ENCODE measurements at places on chromosomes 7 and 10. TPM values are rescaled to one million over a fixed set of nuclear protein-coding genes. Genes with fewer than 3 reads are reported as not detected.
A peak's percentile ranks its signal among the peaks of the same experiment; 100 is the strongest.

Gene HTR5A
- total RNA-seq: not detected

Gene HMX2
- total RNA-seq: not detected

DNA sequence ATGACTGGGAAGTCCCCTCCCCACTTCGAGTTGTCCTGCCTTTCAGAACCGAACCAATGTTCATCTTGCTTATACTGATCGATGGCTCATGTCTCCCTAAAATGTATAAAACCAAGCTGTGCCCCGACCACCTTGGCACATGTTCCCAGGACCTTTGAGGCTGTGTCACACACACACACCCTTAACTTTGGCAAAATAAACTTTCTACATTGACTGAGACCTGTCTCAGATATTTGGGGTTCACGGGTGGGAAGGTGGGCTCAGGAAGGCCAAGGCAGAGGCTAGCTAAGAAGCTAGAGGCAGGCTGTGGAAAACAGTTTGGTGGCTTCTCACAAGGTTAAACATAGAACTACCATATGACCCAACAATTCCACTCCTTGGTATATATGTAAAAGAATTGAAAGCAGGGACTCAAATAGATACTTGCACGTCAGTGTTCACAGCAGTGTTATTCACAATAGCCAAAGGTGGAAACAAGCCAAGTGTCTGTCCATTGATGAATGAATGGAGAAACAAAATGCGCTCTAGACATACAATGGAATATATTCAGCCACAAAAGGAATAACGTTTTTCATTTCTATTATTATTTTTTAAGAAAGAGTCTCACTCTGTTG, 15.4 kb downstream of the PRF1 start:
- DNase-seq: no peak

Gene FBXL13
- 0.52 TPM for total RNA-seq

GRCh38 chr10:90227217-90227656, 525.8 kb downstream of the KIF20B start:
- no peak for DNase-seq

Gene CRYGN
- total RNA-seq: 0.15 TPM

Gene SEC61G
- total RNA-seq: 56.3 TPM

GRCh38 chr10:131964298-131964697, 17.4 kb downstream of the BNIP3 start:
- no peak for DNase-seq

Gene IL15RA
- 10.9 TPM for total RNA-seq

DNA sequence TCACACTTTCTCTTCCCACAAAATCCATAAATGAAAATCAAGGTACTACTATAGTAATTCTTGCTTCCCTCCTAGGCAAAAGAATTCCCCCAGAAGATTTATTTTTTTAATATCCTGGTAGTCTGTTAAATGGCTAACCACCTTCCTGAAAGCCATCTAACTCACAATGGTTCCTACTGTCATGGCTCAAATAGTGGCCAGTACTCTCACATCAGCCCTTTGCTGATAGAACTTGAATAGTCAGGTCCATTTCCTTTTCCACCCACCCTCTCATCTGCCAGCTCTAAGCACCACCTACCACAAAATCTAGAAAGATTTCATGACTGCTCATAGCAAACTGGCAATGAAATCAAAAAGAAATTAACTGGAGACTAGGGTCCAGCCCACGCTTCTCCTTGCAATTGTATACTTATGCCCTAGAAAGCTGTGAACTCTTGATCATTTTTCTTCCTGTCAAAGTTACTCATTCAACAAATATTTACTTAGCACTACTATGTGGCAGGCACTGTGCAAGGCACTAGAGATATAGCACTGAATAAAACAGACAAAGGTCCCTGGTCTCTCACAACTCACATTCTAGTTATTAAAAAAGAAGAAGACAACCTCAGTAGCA, 60.4 kb downstream of the ARMH3 start:
- no peak for DNase-seq

Gene VWDE
- total RNA-seq: not detected

Gene TIAL1
- total RNA-seq: 57.7 TPM

GRCh38 chr7:1692515-1693418, 22.7 kb downstream of the ELFN1 start:
- DNase-seq: no peak

Gene SLC39A12
- total RNA-seq: not detected

Gene HDAC9
- total RNA-seq: 16.8 TPM

DNA sequence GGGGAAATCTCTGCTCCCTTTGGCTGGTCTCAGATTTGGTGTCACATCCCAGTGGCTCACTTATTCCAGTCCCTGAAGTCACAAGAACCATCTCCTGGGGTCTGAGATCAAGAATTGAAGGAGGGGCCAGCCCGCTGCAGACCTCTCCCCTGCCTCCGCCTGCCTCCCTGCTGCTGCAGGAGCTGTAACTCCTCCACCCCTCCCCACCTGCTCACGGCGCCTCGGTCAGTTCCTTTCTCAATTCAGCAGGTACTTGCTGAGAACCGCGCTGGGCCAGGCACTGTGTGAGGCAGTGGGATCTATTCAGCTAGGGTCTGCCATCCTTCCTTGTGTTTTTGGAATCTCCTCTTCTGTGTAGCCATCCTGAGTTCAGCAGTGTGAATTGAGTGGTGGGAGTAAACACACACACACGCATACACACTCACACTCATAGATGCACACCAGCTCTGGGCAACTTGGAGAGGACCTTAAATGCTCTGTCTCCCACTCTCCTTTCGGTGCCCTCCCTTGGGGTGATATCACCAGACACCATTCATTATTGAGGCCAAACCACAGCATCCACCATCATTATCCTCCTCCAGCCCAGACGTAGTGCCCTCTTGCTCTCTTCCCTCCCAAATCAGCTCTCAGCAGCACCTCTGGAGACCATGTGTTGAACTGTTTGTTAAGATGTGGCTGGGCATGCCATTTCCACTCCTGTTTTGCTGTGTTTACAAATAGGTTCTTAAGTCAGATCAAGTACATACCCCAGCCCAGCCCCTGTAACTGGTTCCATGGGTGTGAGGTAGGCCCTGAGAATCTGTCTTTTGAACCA, 22.0 kb upstream of the ANKRD2 start:
- DNase-seq: no peak

DNA sequence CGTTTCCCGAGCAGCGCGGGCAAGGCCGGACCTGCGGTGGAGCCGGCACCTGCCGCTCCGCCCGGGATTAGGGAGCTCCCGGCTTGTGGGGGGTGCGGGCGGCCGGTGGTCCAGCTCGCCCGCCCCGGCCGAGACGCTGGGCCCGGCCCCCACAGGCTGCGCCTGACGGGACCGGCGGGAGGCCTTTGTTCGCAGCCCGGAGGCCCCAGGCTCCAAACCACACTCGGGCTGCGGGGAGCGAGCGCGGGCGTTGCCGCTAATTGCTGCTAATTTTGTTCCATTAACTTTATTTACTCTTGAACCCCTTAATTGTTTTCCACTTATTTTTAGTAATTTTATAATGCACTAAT, 9.6 kb downstream of the UNCX start:
- DNase-seq: peak; percentile 3

Gene C7orf57
- not detected for total RNA-seq

- no peak for DNase-seq
These were observed 69.0 kb upstream of the WNT16 start for GRCh38 chr7:121259826-121260225.

- DNase-seq: no peak
These were observed 108.7 kb downstream of the DOCK1 start for GRCh38 chr10:127013691-127014473.

GRCh38 chr10:63355682-63356081, 110.1 kb downstream of the JMJD1C start:
- no peak for DNase-seq

GRCh38 chr7:130491841-130492522, at the start of gene MEST:
Gene MEST, plus strand, starts transcription at chr7:130492085. Its CDS starts 229 bp downstream, at chr7:130492314.
- no peak for DNase-seq

DNA sequence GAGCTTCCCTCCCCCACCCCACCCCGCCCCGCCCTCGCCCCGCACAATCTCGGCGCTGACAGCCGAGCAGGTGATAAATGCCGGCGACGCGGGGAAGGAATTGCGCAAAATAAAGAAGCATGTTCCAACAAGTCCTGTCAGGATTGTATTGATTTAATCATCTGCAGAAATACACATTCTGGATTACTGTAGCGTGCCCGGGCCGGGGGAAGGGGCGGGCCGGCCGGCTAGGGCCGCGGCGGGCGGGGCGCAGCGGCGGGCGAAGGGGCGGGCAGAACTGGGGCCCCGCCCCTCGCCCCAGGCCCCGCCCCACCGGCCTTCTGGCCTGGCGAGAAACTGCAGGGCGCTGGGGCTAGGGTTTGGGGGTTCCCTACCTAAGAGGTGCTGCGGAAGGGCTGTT, 88.9 kb upstream of the PAX2 start:
- no peak for DNase-seq

Gene ARHGEF5
- total RNA-seq: 0.69 TPM

- no peak for DNase-seq
These were observed 284.0 kb downstream of the AUTS2 start for GRCh38 chr7:69882269-69882668.

- DNase-seq: no peak
These were observed 2.8 kb downstream of the FAM20C start for GRCh38 chr7:195010-195829.

Gene MSMB
- not detected for total RNA-seq

Gene PPP1R17
- not detected for total RNA-seq

- DNase-seq: peak; percentile 29
These were observed 35.1 kb downstream of the EGFR start for GRCh38 chr7:55053651-55054571.

GRCh38 chr10:79382491-79382941, 35.2 kb downstream of the PPIF start:
- no peak for DNase-seq

DNA sequence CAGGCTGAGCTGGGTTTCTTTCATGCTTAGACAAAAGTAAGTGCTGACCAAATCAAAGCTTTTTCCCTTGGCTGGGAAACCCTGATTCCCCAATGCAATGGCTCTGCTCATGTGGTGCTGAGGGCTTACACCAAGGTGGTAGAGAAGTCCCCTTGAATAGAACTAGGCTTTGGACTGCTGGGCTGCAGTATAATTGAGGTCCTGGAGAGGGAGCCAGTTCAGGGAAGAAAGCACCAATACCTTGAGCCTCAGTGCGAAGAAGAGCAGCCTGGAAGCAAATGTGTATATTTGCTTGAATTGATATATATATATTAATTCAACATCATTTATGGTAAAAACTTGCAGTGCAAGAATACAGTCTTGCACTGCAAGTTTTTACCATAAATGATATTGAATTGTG, 391.1 kb downstream of the RPS24 start:
- DNase-seq: no peak

GRCh38 chr7:24609059-24609458, 35.8 kb downstream of the PALS2 start:
- DNase-seq: no peak

Gene PDE6C
- not detected for total RNA-seq

DNA sequence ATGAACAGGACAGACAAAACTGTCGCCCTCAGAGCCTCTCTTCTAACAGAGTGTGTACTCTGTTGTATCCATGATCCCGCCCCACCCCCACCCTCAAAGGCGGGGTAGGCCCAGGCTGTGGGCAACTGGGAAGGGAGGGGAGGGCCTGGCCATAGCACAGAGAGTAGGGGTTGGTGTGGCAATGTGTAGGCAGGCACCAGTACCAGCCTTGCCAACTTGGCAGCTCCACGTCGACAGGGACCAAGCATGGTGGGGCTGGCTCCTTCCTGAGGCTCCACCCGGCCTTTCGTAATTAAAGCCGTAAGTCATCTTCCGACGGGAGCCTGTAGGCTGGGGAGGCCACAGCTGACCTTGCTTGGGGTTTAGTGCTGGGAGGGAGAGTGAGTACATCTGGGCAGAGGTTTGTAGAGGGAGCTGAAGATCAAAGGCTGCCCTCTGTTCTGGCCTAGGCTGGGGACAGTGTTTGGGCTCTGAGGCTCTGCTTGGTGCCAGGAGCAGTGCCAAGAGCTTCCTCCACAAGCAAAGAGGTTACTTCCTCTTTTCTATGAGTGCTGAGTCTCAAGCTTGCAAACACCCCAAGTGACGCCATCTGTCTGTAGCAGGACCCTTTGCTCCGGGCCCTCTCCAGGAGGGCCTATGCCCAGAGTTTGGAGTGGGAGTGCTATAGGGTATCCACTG, 121.6 kb downstream of the C10orf105 start:
- DNase-seq: peak; percentile 89

DNA sequence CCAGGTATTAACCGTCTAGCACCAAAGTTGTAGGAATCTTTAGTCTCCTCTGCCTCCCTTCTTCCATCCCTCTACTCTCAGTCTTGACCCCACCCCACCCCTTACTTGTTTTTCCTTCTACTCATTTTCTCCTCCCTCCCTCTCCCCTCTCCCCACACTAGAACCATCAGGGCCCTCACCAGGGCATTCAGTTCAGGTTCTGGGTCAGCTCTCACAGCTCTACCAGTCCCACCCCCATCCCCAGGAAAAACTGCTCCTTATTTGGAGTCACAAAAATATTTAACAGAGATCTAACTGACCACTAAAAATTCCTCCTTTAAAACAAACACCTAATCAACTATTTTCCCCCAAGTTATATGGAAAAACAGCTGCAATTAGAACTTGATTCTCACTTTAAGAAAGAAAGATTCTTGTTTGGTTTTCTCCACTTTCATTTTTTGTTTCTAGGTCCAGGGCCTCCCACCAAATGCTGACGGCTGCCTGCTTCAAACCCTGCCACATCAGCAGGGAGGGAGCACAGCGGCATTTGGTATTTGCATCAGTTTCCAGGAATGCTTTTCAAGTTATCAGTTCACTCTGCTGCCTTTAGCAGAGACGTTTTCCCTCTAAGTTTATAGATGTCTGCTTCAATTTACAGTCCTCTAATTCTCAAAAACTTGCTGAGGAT, 2.8 kb upstream of the COL1A2 start:
- no peak for DNase-seq

Gene OR2A1
- total RNA-seq: not detected

Gene DOCK1
- total RNA-seq: 6.9 TPM

Gene NCF1
- total RNA-seq: 2.0 TPM

Gene IL6
- 0.99 TPM for total RNA-seq

DNA sequence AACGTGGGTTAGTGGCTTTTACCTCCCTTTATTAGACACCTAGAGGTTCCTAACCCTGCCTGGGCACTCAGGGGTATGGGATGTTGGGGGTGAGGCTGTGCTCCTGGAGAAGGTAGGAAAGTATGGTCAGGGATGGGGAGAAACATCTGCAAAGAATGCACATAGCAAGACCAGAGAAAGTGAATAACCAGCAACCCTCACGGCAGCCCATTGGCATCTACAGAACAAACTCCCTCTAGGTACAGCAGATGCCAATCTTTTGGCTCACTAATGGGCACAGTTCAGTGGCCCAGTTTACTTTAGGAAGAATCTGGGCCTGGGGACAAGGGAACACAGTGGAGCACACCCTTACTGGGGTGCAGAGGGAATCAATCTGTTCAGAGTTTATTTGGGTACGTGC, 143.9 kb downstream of the JAZF1 start:
- DNase-seq: no peak

- no peak for DNase-seq
These were observed 1.1 kb upstream of the DDX21 start for GRCh38 chr10:68954904-68955303.

Gene TMEM184A
- total RNA-seq: 2.8 TPM

Gene PTPRN2
- 0.50 TPM for total RNA-seq

Gene OR6V1
- total RNA-seq: not detected

DNA sequence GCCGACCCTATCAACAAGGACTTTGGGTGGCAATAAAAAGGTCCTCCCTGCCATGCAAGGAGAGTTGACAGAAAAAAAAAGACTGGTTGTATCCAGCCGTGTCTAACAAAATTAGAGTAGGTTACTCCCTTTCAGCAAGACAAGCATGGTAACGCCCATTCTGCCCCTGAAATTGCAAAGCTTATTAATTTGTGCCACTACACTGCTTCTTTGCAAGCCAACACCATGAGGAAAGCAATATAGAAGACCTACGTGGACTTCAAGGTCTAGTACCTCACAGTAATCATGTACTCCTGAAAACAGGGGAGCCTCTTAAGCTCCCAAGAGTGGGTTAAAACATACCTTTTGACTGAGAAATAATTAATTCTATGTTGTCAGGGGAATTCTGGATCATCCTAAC, 90.3 kb downstream of the FRMPD2 start:
- no peak for DNase-seq

Gene NPSR1
- total RNA-seq: not detected

Data from psoas muscle (tissue), 8 donors.